ENCODE measurements at places on chromosomes 1 and 21.

DNA sequence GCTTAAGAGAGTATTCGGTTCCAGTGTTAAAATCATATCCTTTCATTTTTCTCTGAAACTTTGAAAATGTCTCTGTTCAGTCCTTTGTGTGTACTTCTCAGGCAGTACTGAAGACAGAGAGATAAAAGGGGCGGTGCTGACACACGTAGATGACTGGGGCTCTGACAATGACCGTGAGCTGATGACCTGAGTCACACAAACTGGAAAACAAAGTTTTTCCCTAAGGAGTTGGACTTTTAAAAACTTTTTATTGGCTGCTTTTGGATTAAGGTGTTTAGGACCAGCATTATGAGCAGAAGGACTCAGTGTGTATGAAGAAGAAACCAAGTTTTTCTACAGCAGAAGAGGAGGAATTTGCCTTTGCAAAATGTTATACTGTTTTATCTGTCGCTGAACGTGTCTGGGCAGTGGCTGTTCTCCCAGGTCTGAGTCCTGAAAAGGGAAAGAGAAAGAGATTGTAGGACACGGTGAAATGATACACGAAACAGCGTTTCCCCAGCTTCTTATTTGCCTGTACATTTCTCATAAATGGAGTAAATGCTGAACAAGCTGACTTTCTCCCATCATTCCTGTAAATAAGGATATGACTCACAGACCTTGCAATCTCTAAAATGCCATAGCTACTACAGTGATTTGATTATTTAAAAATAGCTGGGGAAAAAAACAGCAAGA lies 51.5 kb downstream of the MAP3K7CL start:
- no peak for DNase-seq

DNA sequence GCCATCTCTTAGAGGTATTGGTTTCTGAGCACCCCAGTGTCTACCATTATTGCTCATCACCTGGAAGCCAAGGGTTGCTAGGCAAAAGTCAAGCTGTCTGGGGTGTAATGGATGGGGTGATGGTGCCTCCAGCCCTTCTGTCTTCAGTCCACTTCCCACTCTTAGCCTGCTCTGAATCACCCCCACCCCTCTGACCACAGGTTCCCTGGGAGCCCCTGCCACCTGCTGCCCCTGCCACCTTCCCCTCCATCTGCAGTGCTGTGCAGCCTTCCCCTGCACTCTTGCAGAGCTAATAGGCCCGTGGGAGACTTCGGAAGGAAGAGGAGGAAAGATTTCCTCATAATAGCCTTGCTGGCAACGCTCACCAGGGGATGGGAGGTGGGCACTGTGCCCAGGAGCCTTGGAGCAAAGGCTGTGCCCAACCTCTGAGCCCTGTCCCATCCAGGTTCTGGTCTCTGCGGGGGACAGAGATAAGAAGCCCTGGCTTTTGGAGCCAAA lies 35.5 kb downstream of the CAPN2 start:
- DNase-seq = no peak

GRCh38 chr21:33132054-33132453 lies 62.1 kb downstream of the OLIG1 start:
- no peak for DNase-seq

- DNase-seq = no peak
These were observed 215.8 kb downstream of the MATN1 start for GRCh38 chr1:30507401-30508174.

GRCh38 chr1:210372931-210373627 lies 44.4 kb downstream of the HHAT start:
- DNase-seq = no peak

DNA sequence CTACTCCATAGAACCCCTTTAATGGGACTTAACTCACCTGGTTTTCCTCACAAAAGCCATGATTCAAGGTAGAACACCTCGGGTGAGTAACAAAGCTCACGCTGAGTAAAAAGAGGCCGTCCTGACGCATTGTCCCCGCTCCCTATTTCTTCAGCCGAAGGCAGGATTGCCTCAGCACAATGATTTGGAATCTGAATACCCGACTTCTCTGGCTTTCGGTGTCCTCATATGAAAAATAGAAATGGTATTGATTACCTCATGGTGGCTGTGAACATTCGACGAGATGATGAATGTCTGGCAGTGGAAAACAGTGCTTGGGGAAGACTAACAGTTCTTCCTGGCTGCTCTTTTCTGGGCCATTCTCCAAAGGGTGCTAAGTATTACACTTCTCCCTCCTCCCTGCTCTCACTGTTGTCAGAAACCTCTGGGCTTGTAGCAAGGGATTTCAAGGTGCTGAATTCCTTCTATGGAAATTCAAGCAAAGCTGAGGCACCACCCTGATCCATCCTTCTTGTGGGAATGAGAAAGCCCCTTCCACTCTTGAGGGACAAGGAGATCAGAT lies 148.3 kb downstream of the C1orf94 start:
- DNase-seq = no peak

DNA sequence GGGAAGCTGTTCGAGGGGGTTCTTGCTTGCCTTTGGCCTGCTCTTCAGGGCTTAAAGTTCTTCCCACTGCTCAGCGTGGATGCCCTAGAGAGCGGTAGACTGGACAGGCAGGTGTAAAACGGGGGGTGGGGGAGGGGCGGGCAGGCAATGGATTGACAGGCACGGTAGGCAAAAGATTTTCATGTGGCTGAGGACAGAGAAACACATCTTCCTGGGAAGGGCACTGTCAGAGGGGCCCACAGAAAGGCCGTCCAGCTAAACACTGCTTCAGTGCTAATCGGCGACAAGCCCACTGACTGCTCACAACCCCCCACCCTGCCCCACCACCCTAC lies 412 bp downstream of the ABCA4 start:
- no peak for DNase-seq

GRCh38 chr1:41469706-41470105 lies 14.8 kb downstream of the EDN2 start:
- DNase-seq = no peak

DNA sequence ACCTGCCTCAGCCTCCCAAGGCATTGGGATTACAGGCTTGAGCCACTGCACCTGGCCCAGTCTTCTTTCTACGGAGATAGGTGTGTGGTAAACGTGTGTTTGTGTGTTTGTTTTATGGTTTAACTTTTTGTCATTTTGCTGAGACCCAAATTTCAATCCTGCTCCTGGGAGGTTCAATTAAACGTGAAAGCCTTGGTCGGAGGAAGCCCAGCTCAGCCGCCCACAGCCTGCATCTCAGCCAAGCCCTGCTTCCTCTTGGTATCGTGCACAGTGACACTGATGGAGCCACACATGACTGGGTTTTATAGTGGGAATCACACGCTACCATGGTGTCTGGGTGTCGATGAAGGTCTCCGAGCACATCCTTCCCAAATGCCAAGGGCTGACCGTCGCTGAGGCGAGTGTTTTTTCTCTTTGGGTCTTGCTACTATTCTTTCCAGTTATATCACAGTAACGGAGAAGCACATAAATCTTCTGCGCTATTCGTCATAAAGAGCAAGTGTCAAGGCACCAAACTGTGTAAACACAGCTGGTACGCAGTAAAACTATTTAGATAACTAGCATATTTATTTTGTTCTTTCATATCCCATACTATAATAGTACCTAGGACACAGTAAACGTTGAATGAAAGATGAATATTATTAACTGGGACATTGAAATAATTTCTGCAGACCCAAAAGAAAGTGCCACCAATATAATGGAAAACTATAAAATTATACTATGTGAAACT lies 39.3 kb downstream of the HLCS start:
- DNase-seq = no peak

DNA sequence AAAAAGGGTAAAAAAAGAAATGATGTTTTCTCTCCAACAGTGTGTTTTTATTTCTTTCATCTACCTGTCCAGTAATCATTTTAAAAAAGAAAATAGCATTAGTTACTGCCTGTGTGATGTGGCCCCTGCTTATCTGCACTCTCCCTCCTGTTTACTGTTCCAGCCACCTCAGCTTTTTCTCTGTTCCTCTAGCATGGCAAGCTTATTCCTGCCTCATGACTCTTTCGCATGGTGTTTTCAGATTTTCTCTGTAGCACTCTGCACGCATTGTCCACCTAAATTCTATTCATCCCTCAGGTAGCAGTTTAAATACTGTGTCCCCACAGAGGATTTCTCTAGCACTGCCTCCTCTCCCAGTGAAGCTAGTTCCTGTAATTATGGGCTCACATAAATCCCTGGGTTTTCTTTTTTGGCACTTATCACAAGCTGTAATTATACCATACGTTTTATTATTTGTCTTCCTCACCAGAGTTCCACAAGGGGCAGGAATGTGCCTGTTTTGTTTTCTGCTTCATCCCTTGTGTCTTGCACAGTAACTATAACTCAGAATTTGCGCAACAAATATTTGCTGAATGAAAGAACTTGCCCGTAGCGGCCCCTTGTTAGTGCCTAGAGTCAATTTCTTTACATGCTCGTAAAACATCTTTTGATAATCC lies 51.4 kb upstream of the LRIG2 start:
- no peak for DNase-seq

DNA sequence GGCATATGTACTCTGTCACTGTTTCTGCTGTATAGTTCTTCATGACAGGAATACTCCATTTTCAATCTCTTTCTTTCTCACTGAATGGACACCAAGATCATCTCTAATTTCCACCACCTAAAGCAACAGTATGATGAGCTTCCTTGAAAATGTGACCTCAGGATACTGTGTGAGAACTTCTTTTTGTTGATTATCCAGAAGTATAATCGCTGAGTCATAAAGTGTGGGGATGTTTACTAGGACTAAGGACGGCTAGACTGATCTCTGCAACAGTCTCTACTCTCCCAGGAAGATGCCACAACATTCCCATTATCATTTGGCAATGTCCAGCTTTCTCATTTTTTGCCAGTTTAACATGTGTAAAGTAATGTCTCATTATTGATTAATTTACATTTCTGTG lies 70.3 kb downstream of the TNFSF18 start:
- no peak for DNase-seq

- DNase-seq = no peak
These were observed 73.6 kb upstream of the LYST start for GRCh38 chr1:235940285-235940684.

- no peak for DNase-seq
These were observed 1.4 kb downstream of the PPM1J start for GRCh38 chr1:112713466-112714312.

GRCh38 chr1:115411371-115412063 lies 73.5 kb upstream of the NGF start:
- no peak for DNase-seq

GRCh38 chr1:6025269-6026094 lies 20.2 kb upstream of the KCNAB2 start:
- DNase-seq = no peak

DNA sequence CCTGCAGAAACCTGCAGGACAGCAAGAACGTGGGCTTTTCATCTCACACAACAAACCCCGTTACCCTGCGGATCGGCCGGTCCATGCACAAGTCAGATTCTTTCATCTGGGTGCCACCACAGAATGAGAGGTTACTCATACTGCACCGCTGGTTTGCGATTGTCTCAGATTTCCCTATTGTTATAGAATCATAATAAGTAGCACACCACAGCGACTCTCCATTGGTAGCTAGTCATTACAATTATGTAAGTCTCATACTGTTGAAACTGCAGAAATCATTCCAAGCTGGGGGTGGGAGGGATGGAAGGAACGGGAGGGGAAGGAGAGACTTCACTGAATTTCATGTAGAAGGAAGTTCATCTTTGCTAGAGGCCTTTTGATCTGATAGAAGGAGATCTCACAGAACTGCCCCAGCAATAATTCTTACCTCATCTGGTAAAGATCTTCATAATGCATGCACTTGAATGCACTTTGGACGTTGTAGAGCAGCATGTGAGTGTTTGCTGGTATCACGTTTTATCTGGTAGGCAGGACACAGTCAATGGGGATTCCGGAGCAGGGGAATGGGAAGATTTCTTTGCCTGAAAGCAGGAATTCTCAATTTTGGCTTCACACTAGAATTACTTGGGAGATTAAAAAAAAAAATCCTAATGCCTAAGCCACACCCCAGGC lies 221.1 kb downstream of the KIF26B start:
- DNase-seq = no peak

DNA sequence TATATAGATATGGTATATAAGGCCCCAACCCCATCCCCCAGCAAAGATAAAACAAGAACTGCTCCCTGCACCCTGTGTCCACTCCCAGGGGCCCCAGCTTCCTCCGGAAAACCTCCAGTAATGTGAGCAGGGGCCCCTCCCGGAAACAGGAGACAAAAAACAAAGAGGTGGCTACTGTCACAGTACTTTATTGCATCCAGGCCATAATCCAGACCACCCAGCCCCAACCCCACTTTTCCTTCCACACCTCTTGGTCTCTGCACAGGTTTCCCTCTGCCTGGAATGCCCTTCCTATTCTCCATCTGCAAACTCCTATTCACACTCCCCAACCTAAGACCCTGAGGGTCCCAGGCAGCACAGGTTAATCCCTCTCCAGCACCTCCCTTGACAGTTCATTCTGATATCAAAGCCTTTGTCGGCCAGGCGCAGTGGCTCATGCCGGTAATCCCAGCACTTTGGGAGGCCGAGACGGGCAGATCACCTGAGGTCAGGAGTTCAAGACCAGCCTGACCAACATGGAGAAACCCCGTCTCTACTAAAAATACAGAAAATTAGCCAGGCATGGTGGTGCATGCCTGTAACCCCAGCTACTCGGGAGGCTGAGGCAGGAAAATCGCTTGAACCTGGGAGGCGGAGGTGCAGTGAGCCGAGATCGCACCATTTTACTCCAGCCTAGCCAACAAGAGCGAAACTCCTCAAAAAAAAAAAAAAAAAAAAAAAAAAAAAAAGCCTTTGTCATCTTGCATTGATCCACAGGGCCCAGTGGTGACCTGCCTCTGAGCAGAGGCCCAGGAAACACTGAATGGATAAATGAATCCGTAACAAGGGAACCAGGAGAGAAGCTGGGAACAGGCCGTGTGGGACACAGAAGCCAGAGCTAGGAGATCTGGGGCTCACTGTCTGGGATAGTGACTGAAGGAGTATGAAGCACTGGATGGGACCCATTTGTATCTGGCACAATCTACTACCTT lies 2.3 kb upstream of the AUNIP start:
- no peak for DNase-seq

All from NCI-H446 (cell line).